SK-N-SH (cell line): ENCODE measurements at places on chromosomes 11 and 22.

DNA sequence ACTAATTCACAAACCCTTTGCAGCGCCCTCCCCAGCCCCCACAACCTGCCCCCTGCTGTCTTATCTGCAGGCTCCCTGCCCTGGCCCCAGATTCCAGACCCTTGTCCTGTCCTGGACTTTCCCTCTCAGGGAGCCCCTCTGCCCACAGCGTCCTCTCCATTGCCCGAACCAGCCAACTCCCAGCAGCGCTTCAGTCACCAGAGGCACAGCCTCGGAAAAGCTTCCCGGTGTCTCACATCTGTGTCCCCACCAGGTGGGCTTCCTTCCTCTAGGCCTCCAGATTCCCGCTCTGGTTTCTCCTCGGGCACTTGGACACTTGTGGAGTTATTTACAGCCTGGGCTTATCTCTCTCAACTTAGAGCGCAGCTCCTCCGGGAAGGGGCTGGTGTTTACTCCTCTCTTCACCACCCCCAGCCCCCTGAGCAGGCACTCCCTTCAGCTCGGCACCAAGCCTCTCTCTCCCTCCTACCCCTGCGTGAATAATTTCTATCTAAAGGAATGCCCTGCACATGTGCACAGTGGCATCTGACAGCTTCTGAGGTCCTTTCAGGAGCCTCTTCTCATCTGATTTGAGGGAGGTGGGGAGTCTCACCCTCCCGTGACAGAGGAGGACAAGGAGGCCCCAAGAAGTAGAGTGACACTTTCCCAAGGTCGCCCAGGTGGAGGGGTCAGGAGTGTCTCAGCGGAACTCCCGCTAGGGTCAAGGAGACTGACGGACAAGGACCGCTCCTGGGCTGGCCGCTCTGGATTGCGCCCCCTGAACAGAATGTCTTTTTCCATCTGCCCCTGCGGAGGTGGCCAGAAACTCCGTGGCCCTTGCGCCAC, 838 bp downstream of the WNT11 start:
- DNase-seq, result no peak

DNA sequence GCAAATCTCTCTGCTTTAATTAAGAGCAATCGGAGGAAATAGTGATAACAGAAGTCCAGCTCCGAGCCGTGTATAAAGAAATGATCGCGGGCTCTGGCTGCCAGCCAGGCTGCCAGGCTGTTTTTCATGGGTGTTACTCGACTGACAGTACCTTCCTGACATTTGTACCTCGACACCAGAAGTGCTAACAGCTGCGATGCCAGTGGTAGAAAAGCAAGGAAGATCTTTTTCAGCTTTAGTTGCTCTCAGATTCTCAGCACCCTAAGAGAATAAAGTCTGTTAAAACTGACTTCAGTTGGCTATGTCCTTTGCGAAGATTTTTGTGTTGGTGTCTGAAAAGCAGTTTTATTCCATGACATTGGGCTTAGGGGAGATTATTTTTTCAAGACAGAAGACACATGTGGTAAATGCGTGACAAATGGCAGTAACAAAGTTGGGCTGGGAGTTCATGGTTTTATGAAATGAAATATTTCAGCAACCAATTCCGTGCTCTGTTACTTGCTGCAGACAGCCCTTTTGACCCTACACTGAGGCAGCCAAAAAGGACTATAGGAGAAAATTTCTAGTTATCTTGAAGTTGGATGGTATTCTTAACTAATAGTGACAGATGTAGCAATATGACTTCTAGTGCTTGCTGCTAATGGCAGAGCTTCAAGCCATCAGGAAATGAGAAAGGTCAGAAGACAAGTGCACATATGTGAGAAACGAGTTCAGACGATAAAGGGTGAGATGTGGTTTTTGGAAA, 296.2 kb downstream of the CNTN5 start:
- DNase-seq, result no peak

- DNase-seq, result no peak
Measured at GRCh38 chr22:31442768-31443489, 43.5 kb downstream of the DRG1 start.

DNA sequence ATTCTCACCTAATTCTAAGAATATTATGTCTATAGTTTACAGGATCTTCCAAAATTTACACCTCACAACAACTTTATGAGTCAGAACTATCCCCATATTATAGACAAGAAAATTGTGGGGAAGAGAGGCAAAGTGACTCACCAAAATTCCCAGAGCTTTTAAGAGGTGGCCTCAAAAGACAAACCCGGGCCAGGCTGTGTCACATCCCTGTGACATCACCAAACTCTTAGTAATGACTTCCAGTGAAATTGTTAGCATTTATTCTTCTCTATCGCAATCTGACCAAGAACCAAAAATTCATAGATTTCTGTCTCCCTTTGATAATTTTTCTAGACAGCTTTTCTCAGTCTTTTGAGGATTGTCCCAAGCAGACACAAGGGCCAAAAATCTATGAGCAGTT, 134.3 kb downstream of the SNX19 start:
- no peak for DNase-seq

- DNase-seq, result no peak
Measured at GRCh38 chr11:32062540-32062939, 28.3 kb upstream of the RCN1 start.
